ENCODE measurements at places on chromosomes 1 and 21. TPM values are rescaled to one million over a fixed set of nuclear protein-coding genes. Genes with fewer than 3 reads are reported as not detected.

Gene RAB25
- 0.98 TPM for total RNA-seq

DNA sequence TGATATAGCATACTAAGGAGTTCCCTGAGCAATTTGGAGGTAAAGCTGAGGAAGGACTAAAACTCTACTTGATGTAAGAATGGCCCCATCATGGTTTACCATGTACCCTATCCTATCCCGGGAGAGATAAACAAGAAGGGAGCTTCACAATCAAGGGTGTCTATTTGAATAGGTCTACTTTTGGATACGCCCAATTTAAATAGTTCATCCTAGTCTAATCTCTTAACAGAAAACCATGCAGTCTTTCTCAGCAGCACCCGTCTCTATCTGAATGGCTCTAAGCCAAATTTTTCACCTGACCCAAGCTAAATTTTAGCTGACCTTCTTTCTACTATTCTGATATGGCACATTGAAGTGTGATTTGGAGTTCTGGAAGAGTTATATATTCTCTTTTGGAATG lies 122.0 kb downstream of the TNNI3K start:
- H3K36me3 ChIP-seq: no peaks in the 10 kb centered on the region
- no peak for DNase-seq
- H3K27ac ChIP-seq: no peak overlapping the region

DNA sequence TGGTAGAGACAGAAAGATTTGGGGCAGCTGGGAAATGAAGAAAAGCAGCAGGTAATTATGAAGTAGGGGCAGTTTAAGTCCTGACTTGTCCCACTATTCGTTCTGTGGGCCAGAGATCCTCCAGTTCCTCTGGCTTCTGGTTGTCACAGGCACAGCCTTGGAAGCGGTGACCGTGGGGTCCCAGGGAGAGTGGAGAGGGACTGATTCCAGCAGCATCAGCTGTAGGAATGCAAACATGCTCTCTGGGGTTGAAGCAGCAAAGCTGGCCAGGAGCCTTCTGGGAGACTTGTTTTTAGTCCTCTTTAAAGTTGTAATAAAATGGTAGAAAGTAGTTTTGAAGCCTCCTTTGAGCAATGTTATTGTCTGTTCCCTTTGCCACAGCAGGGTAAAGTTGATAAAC lies 488.0 kb downstream of the LMO4 start:
- H3K4me3 ChIP-seq: no peak overlapping the region
- no peaks in the 10 kb centered on the region for H3K27me3 ChIP-seq
- H3K36me3 ChIP-seq: no peaks in the 10 kb centered on the region
- no peak for DNase-seq

- H3K27ac ChIP-seq: peak overlapping the region; percentile 85
- no peaks in the 10 kb centered on the region for H3K36me3 ChIP-seq
- H3K27me3 ChIP-seq: no peaks in the 10 kb centered on the region
- DNase-seq: no peak
- no peak overlapping the region for H3K4me3 ChIP-seq
Observed at GRCh38 chr1:8661185-8662110, 156.0 kb downstream of the RERE start.

Gene CD84
- 3.1 TPM for total RNA-seq

DNA sequence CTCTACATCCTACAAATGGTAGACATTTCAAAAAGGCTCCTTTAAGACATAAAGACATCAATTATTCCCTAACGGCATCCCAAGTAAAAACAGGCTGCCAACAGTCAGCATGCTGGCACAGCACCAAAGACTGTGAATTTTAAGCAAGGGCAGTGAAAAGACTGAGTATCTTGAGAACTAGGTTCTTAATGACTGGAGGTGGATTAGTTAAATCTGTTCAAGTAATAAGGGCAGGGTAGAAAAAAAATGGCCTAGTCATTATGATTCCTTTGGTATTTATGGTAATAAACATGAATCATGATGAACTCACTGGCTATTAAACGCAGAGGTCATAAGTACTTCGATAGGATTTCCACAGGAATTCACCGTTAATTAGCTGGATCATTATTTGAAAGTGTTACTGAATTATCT lies 75.2 kb downstream of the KIFAP3 start:
- H3K27ac ChIP-seq: no peak overlapping the region
- DNase-seq: peak; percentile 60
- H3K4me1 ChIP-seq: no peaks in the 10 kb centered on the region
- no peak overlapping the region for H3K4me3 ChIP-seq
- no peaks in the 10 kb centered on the region for H3K27me3 ChIP-seq

Gene CORT
- total RNA-seq: not detected

Gene OLIG2
- not detected for total RNA-seq

Gene HES2
- total RNA-seq: not detected

DNA sequence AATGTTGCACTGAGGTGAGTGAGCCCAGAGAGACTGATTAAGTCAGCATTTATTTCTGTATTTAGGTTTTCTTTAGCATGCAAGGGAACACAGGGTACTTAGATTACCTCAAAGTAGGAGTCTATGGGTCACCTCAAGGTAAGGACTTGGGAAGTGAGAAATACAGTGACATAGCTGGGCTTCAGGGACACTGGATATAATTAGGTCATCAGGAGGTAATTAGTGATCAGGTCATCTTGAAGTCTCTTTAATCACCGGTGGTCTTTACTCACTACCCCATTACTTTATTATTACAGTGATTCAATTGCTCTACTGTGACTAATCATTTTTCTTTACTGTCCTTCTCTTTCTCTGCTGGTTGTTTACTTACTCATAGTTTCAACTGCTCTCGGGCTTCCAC lies 59.9 kb upstream of the KCNK1 start:
- H3K27ac ChIP-seq: no peak overlapping the region
- no peaks in the 10 kb centered on the region for H3K4me1 ChIP-seq
- DNase-seq: no peak
- no peaks in the 10 kb centered on the region for H3K27me3 ChIP-seq

Gene PYHIN1
- 0.63 TPM for total RNA-seq

Gene CFHR4
- not detected for total RNA-seq

GRCh38 chr1:228082918-228083870 lies 686 bp downstream of the ARF1 start:
- no peak for DNase-seq
- no peaks in the 10 kb centered on the region for H3K4me1 ChIP-seq
- H3K36me3 ChIP-seq: peaks cover 7% of the 10 kb centered on the region
- H3K27ac ChIP-seq: peak overlapping the region; percentile 97
- H3K4me3 ChIP-seq: peak overlapping the region; percentile 100

GRCh38 chr1:42422737-42423136 lies 33.1 kb downstream of the ZMYND12 start:
- no peaks in the 10 kb centered on the region for H3K4me1 ChIP-seq
- H3K27me3 ChIP-seq: no peaks in the 10 kb centered on the region

- H3K27ac ChIP-seq: no peak overlapping the region
- DNase-seq: no peak
- no peak overlapping the region for H3K4me3 ChIP-seq
- H3K36me3 ChIP-seq: no peaks in the 10 kb centered on the region
- no peaks in the 10 kb centered on the region for H3K4me1 ChIP-seq
Observed at GRCh38 chr1:247542811-247543210, 6.1 kb upstream of the GCSAML start.

Gene LAMC2
- total RNA-seq: 4.9 TPM

GRCh38 chr1:12434174-12434573 lies 183.8 kb downstream of the DHRS3 start:
- peaks cover 6% of the 10 kb centered on the region for H3K36me3 ChIP-seq
- no peaks in the 10 kb centered on the region for H3K27me3 ChIP-seq
- peaks cover 61% of the 10 kb centered on the region for H3K4me1 ChIP-seq
- no peak overlapping the region for H3K4me3 ChIP-seq
- DNase-seq: no peak

DNA sequence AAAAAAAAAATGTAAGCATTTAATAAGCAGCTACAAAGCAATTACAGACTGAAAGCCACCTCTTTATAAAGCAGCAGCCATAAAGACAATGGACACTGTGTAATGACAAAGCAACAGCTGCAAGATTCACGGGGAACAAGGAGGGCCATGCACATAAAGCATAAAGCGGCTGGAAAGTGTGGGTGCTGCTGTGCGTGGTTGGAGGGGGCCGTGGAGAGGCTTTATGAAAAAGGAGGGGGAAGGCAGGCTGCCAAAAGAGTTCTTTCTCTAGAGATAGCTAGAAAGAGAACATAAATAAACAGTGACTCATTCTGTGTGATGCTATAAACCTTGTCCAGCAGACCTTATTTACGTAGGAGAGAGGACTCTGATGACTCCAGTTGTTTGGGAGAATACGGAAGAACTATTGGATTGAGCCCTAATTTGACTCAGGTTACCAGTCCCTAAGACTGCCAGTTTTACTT lies 49.3 kb downstream of the ADAMTS1 start:
- peaks cover 18% of the 10 kb centered on the region for H3K4me1 ChIP-seq
- H3K36me3 ChIP-seq: no peaks in the 10 kb centered on the region

Gene PLA2G2D
- not detected for total RNA-seq

Gene LCE1B
- not detected for total RNA-seq

DNA sequence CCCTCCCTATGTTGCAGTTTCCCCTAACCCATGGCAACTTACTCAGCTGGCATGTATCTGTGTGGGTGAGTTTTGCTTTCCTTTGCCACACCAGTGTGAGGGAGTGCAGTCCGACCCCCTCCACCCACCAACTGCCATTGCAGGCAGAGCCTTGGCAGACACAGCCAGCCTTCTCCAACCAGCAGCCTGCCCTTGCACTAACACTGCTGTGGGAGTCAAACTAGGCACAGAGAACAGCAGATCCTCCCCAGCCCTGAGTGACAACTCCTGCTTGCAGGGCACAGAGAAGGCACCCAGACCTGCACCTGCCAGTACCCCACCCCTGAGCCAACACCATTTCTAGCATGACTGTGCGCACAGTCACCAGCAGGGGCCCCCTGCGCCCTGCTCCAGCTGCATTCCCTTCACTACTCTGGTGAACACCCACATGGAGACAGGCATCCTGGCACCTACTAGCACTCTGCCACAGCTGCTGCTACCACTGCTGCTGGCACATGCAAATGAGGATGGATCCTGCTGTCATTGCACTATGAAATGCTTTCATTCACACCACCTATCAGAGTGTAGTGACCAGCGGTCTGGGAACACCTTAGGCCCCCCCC lies 98.4 kb downstream of the MAGI3 start:
- H3K27me3 ChIP-seq: no peaks in the 10 kb centered on the region
- no peak for DNase-seq
- no peaks in the 10 kb centered on the region for H3K4me1 ChIP-seq
- no peak overlapping the region for H3K27ac ChIP-seq

GRCh38 chr1:90671741-90672140 lies 45.4 kb downstream of the BARHL2 start:
- no peaks in the 10 kb centered on the region for H3K36me3 ChIP-seq
- no peak overlapping the region for H3K4me3 ChIP-seq
- H3K4me1 ChIP-seq: no peaks in the 10 kb centered on the region
- DNase-seq: no peak
- no peak overlapping the region for H3K27ac ChIP-seq
- no peaks in the 10 kb centered on the region for H3K27me3 ChIP-seq

DNA sequence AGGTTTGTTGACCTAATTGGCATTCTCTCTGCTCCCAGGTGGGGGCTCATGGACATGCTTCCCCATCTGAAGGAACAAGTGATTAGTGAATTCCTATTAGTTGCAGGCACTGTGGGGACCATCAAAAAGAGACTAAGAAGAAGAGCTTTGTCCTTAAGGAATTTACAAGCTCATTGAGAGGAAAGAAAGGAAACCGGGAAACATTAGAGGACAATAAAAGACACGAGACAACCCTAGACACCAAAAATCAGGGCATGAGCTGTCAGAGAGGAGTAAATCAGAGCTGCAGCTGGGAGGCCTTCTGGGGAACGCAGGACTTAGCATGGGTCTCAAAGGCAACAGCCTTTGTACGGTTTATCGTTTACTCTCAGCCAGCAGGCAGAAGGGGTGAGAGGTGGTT lies 45.1 kb downstream of the BACE2 start:
- no peaks in the 10 kb centered on the region for H3K27me3 ChIP-seq
- DNase-seq: no peak
- no peaks in the 10 kb centered on the region for H3K36me3 ChIP-seq

DNA sequence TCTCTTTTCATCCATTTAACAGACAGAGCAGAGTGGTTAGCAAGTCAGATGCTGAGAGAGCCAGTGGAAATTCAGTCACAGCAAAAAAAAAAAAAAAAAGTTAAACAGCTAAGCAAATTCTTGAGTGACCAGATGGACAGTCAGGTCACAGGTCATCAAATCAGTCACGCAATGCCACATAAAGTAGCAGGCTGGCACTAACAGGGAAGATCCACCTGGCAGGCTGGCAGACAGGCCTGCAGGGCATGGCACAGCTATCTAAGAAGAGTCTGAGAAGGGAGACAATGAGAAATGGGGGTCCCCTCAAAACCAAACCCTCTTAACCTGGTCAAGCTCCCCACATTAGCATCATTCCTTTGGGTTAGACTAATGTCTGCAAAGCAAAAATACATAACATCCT lies 371.9 kb downstream of the TTLL7 start:
- no peaks in the 10 kb centered on the region for H3K27me3 ChIP-seq
- H3K4me3 ChIP-seq: no peak overlapping the region
- no peak for DNase-seq

Gene FOXE3
- not detected for total RNA-seq

DNA sequence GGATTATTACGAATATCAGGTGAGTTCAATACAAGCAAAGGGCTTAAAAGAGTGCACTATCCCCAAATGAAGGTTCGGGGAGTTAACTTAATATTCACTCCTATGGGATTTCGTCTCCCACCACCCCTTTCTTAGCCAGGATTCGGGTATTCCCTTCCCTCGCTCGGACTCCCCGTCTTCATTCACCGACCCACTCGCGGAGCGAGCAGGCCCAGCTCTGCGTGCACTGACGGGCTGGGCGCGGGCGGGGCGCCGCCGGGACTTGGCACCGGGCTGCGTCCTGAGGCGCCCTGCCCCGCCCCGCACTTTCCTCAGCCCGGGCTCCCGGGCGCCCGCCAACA lies 7.7 kb upstream of the MPZL1 start:
- no peaks in the 10 kb centered on the region for H3K27me3 ChIP-seq
- H3K4me3 ChIP-seq: peak overlapping the region; percentile 69
- no peak for DNase-seq
- peaks cover 11% of the 10 kb centered on the region for H3K4me1 ChIP-seq

GRCh38 chr1:103283841-103284669 lies 175.7 kb upstream of the COL11A1 start:
- no peak overlapping the region for H3K27ac ChIP-seq
- DNase-seq: no peak

- no peak overlapping the region for H3K27ac ChIP-seq
- H3K27me3 ChIP-seq: no peaks in the 10 kb centered on the region
- no peaks in the 10 kb centered on the region for H3K36me3 ChIP-seq
- H3K4me1 ChIP-seq: no peaks in the 10 kb centered on the region
- no peak overlapping the region for H3K4me3 ChIP-seq
Observed at GRCh38 chr1:177243773-177244172, 73.0 kb downstream of the BRINP2 start.
